ENCODE measurements at places on chromosomes 16 and 17. TPM values are rescaled to one million over a fixed set of nuclear protein-coding genes. Genes with fewer than 3 reads are reported as not detected.

GRCh38 chr17:77796176-77796860 is 162.2 kb upstream of the TNRC6C start:
- no peak for DNase-seq

- DNase-seq: no peak
Measured at GRCh38 chr17:51999654-52000053, 158.9 kb downstream of the CA10 start.

The SMIM22 gene
- 0.73 TPM for polyA plus RNA-seq

DNA sequence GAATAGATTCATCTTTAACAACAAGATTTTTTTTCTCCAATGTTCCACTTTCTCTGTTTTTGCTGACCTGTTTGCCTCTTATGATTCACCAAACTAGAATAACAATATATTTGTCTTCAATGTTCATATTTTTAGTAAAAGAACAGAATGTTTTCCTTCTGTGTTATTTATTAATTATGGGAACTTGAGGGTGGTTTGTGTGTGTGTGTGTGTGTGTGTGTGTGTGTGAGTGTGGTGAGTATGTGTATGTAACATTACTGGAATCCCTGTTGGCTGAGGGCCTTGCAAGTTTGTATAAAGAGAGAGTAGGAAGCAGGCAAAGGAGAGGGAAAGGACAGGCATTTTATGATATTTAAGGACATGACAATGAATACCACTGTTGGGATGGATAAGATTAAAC is 13.8 kb downstream of the STXBP4 start:
- no peak for DNase-seq

DNA sequence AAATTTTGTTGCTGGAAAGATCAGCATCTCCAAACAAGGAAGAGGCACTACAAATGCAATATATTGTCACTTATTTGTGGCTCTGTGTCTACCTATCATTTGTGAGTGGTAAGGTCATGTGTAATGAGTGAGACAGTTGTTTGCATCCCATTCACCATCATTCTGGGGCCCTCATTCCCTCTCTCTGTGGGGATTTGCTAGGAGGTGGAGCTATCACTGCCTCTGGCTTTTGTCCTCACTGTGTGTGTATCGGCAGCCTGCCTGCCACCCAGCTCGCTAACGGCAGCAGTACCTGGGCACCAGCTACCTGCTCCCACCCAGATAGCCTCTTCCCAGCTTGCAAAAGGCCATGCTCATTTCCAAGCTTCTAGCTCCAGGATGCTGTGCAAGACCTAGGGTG is 379.2 kb upstream of the ZFHX3 start:
- DNase-seq: no peak

Measured in heart right ventricle (tissue), 16 donors.